ENCODE measurements at places on chromosomes 5 and 9.

- no peak for DNase-seq
Observed at GRCh38 chr5:149466457-149466972, 84.7 kb downstream of the CSNK1A1 start.

GRCh38 chr5:15993919-15994318 is 185.7 kb downstream of the MARCHF11 start:
- no peak for DNase-seq

- no peak for DNase-seq
Observed at GRCh38 chr9:1271367-1271766, 221.2 kb downstream of the DMRT2 start.

DNA sequence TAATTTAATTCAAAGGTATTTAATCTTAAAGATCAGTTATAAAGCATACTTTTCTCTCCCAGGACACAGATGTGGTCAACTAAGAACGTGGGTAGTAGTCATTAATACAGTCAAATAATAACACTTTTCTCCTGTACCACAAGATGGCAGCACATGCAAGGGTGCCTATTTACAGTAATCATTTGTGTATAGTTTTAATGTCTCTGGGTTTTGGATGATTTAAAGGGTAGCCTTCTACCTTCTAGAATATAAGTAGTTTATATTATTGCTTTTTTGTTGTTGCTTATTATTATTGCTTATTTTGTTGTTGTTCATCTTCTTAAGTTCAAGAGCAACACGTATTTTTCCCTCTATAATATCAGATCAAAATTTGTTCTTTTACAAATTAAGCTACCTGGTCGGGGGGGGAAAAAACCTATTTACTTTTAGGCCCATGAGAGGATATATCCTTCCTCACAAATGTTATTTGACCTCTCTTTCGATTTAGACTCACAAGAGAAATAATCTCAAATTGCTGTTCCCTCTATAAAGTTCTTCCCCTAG is 59.6 kb upstream of the SLC27A6 start:
- peak; percentile 46 for DNase-seq

GRCh38 chr5:97127727-97128126 is 14.7 kb downstream of the LIX1 start:
- no peak for DNase-seq

DNA sequence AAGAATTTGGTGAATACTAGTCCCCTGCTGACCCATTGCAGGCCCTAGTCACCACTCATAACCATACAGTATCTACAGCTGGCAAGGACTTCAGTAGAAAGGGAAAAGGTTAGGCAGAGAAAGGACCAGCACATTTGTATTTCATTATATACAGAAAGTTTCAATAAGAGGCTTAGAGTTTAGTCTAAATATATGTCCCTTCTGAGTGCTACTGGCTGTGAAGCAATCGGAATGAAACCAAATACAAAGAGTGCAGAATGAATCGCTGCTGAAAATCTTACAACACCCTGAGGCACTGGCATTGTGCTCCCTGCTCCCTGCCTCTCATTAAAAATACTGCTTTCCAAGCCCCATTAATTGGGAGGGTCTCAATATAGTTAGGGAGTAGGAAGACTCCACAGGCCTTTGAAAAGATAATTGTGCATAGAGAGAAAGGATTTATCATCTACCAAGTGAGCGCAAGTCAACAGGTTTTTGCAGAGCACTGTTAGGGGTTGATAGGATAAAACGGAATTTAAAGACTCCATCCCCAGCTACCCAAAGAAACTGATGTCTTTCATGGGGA is 110.8 kb downstream of the SLC1A3 start:
- no peak for DNase-seq

- DNase-seq, result no peak
Observed at GRCh38 chr5:128641861-128642260, 103.8 kb upstream of the FBN2 start.

DNA sequence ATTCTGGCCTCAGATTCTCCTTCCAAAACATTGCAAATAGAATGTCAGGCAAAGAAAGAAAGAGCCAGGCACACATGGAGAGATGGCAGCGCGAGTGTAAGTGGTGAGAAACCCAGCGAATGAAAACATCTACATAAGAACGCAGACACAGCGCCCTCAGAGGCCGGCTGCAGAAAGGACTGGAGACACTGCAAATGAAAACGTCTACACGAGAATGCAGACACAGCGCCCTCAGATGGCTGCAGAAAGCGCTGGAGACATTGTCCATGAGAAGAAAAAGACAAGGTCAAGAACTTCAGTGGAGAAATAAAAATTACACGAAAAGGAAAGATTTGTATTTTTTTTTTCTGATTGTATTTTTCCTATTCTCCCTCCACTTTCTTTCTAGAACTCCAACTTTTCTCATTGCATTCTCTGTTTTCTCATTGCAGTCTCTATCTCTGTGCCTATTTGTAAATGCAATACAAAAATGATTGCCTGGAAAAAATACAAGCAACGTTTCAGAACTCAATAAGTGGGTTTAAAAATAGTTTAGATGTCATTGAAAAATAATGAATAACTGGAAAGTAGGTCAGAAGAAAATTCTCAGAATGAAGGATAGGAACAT is 117.9 kb upstream of the LPCAT1 start:
- peak; percentile 90 for DNase-seq

DNA sequence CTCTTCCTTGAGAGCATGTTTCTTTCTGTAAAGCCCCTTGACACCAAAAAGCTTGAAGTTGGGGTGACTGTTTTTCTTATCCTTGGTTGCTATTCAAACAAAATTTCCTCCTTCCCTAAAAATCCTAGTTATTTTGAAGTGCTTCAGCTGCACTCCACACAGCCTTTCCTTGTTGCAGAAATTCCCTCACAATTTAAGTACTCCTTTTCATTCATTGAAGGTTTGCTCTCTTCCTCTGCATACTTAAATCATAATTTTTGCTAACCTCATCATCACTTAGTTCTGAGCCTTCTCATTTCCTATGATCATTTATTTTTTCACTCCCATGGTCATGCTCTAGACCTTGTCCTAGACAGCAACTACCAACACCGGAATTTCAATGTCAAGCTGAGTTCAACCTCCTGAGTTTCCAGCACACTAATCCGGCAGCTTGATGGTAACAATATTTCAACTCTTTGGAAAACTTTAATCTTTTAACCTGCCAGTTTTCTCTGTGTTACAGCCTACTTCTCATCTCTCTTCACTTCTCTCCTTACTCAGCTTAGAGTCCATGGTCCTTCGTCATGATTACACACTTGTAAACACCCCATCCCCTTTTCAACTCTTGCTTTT is 78.7 kb upstream of the ACTBL2 start:
- DNase-seq, result no peak

GRCh38 chr9:4774209-4774608 is 18.5 kb upstream of the RCL1 start:
- DNase-seq, result no peak

- no peak for DNase-seq
Observed at GRCh38 chr5:116386633-116387032, 188.0 kb downstream of the SEMA6A start.

DNA sequence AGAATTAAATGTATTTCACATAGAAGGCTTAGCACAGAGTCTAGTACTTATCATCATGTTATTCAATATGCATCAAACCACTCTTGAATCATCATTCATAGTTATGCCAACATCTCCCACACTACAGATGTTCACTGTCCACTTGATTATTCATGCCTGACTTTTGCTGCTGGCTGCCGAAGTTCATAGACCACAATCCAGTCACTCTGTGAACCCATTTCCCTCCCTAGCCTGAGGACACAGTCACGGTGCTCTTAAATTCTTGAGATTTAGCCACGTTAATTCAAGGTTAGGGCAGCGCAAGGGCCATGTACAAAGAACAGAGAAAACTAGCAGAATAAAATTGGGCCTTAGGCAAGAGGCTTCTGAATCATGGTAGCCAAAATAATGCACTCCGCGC is 32.4 kb downstream of the ABCA1 start:
- DNase-seq, result no peak

GRCh38 chr5:131379723-131380122 is 115.9 kb downstream of the CDC42SE2 start:
- peak; percentile 27 for DNase-seq

- no peak for DNase-seq
Observed at GRCh38 chr9:109887079-109887478, 107.1 kb downstream of the PALM2AKAP2 start.

Data from GM20000 (cell line).